ENCODE measurements at places on chromosomes 1 and 21.
A peak's percentile ranks its signal among the peaks of the same experiment; 100 is the strongest.

- no peak for DNase-seq
These were observed 46.5 kb upstream of the PRELP start for GRCh38 chr1:203428981-203429599.

DNA sequence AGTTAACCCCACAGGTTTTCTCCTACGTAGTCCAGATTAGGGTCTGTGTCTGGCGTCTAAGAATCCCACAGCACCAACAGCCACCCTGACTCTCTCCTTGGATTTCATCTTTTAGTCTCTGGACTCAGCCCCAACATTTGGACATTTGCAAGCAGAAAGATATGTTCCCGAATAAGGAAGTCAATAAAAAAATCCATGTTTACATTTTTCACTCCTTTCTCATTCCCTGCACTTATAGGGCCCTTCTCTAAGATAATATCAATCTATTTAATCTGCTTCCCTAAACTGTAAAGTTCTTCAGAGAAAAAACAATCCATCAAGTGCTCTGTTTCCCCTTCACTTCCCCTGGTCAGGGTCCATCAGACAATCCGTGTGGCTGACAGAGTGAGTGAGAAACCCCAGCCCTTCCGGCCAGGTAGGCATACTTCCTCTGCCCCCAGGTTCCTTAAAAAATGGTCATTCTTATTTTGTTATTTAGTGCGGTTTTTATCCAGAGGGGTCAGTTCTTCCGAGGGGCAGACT is 105.9 kb upstream of the CDC42BPA start:
- DNase-seq, result no peak

DNA sequence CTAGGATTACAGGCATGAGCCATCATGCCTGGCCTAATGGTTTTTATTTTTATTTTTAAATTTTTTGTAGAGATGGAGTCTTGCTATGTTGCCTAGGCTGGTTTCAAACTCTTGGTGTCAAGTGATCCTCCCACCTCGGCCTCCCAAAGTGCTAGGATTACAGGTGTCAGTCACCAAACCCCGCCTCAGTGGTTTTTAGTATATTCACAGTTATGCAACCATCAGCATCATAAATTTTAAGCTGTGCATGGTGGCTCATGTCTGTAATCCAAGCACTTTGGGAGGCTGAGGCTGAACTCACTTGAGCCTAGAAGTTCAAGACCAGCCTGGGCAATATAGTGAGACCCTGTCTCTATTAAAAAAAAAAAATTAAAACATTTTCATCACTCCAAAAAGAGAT is 28.6 kb downstream of the PIK3CD start:
- DNase-seq, result no peak

DNA sequence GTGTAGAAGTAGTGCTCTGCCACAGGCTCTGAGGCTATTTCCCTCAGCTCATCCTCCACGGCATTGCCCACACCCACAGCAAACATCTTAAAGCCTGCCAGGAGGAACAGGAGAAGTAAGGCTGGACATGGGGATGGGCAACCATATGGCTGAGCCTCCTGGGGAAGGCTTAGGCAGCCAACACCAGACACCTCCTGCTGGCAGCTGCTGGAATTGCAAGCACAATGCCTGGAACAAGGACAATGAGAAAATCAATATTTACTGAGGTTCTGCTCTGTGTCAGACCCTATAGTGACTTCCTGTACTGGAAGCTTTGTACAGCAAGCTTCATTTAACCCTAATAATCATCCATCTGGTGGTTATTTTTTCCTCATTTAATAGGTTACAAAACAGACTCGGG is 8.2 kb downstream of the MATN1 start:
- DNase-seq, result no peak

DNA sequence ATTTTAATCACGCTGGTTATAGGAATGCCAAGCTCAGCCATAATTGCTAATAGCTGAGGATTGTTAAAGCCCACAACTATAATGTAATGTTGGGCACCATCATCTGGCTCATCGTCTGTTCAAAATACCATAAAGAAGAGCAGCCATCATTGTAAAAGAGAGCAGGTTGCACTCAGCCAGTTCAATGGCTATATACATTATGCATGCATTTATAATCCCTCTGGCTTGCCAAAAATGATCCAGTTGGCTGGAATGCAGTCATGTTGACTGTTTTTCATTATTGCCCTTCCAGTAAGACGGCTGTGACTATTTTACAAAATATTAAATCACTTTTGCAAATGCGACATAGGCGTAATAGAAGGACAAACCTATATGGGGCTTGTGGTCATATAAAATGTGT is 85.3 kb downstream of the SPAG17 start:
- DNase-seq, result no peak

GRCh38 chr1:35192056-35192852 is 691 bp downstream of the SFPQ start:
- peak; percentile 91 for DNase-seq

GRCh38 chr1:24319312-24319863 is at the start of gene GRHL3:
TSS of gene GRHL3 (plus strand) at chr1:24319357. CDS start at chr1:24319552, 195 bp downstream.
- no peak for DNase-seq

- DNase-seq, result no peak
These were observed 234.7 kb downstream of the TOMM20 start for GRCh38 chr1:234893725-234894630.

DNA sequence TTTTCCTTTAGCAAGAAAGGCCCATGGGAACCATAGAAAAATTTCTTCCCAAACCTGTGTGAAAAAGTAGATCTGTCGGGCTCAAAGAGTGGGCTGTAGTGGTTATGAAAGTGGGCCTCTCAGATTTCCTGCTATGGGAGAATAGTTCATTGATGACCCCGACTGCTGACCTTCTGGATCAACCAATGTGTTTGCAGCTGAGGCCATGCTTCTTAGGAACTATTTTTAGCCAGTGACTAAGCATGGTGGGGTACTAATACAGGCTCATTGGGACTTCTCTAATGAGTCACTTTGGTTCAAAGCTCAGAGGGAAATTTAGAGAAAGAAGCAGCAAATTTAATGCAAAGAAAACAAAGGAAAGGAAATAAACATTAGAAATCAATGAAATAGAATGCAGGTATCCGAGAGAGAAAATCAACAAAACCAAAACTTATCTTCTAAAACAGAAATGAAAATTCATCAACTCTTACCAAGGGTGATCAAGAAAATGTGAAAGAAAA is 12.6 kb upstream of the PSMA5 start:
- no peak for DNase-seq

DNA sequence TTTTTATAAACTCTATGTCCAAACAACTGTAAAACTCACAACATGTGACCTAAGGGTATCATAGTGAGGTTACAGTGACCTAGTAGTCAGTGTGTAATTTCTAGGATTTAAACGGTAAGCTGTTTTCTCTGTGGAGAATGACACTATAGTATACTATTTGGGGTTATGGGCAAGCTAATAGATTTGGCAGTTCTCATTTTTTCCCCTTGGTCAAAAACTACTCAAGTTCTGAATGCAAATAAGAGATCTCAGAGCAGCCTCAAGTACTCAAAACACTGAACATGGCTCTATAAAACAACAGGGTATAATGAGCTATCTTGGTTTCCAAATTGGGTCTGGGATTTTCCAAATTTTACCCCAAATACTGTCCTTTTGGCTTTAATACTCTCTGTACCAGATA is 88.5 kb upstream of the HMCN1 start:
- no peak for DNase-seq

DNA sequence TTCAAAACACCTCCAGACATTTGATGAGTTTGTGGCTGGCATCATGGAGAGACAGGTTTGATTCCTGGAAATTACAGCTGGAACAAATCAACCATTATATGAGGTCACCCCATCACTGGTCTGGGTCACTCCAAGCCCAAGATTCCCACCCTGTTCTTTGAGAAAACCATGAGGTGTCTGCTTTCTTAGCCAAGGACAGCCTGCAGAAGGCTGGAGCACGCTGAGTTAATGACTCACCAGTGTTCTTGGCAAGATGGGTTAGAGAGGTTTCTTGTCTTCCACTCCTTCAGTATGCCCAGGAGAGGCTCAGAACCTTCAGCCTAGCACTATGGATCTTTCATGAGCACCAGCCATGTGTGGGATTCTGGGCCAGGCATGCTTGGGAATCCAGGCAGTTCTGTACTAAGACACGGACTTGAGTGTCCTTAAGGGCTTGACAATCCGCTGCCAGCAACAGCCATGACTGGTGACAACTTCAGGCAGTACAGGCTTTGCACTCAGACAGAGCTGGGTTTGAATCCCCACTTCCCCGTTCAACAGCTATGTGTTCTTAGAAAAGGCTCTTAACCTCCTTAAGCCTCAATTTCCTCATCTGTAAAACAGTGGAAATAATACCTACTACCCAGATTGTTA is 43.9 kb downstream of the GRHL3 start:
- DNase-seq, result no peak

- DNase-seq, result peak; percentile 56
These were observed 266.9 kb downstream of the ASTN1 start for GRCh38 chr1:176897350-176898236.

- no peak for DNase-seq
These were observed 2.3 kb downstream of the SLC2A5 start for GRCh38 chr1:9066945-9067807.

- DNase-seq, result no peak
These were observed 480.6 kb downstream of the CAMTA1 start for GRCh38 chr1:7265771-7266371.

DNA sequence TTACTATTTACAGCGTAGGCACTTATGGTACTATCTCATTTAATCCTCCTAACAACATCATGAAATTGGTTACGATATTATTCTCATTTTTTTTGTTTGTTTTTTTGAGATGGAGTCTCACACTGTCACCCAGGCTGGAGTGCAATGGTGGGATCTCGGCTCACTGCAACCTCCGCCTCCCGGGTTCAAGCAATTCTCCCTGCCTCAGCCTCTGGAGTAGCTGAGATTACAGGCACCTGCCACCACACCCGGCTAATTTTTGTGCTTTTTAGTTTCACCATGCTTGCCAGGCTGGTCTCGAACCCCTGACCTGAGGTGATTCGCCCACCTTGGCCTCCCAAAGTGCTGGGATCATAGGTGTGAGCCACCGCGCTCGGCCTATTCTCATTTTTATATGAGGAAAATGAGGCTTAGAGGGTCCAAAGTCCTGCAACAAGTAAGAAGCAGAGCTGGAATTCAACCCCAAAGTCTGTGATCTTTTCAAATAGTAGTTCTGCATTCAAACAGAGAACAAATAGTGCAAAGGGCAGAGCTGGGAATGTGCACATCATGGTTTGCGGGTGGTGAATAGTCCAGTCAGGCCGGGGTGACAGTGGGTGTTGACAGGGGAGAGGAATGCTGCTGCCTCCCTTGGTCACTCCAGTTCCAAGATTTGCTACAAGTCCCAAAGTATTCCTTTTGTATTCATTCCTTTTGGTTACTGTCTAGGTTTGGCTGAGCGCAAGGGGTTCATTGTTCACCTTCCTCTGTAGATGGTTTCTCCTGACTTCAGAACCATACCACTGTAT is 4.6 kb downstream of the PRUNE1 start:
- DNase-seq, result no peak

- no peak for DNase-seq
These were observed 61.9 kb downstream of the TBCE start for GRCh38 chr1:235429143-235429542.

DNA sequence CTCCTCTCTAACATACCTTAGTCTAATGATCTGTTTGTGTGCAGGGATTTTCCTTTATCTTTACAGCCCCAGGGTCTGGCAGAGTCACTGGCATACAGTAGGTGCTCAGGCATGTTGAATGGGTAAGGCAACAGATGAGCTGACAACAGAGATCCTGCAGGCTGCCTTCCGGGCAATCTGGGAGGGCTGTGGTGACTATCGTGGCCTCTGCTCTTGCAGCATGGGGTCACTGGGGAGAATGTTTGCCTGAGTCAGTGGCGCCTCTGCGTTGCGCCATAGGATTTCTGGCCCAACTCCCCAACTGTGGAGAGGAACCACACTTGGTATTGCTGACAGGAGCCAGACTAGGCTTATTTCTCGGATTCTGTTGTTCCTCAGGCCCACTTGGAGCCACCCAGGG is 93.8 kb downstream of the LAMC2 start:
- DNase-seq, result no peak

DNA sequence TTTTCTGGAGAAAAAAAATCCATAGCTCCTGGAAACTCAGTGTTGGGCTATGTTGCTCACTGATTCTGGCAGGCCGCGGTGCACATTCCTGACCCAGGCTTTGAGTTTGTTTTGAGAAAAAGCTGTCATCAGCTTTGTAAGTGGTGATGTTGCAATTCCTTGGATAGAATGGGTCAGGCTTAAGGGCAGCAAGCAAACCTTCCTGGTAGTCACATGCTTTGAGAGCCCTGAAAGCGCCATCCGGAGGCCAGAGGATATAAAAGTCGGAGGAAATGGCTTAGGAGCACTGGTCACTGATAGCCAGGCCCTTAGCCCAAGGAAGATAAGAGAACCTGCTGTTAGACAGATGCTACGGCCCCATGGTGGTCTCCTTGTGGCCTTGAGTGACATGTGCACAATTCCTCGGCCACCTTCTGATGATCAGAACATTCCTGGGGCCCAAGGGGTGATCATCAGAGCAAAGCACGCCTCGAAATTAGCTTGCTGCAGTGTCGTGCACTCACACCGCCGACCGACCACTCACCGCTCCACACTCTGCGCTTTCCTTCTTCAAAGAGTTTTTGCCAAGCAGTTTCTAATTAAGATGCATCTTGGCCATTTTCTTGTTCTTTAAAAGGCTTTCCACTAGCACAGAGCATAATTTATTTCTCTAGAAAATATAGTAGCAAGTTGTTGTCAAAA is 78.6 kb downstream of the MAN1C1 start:
- peak; percentile 90 for DNase-seq

DNA sequence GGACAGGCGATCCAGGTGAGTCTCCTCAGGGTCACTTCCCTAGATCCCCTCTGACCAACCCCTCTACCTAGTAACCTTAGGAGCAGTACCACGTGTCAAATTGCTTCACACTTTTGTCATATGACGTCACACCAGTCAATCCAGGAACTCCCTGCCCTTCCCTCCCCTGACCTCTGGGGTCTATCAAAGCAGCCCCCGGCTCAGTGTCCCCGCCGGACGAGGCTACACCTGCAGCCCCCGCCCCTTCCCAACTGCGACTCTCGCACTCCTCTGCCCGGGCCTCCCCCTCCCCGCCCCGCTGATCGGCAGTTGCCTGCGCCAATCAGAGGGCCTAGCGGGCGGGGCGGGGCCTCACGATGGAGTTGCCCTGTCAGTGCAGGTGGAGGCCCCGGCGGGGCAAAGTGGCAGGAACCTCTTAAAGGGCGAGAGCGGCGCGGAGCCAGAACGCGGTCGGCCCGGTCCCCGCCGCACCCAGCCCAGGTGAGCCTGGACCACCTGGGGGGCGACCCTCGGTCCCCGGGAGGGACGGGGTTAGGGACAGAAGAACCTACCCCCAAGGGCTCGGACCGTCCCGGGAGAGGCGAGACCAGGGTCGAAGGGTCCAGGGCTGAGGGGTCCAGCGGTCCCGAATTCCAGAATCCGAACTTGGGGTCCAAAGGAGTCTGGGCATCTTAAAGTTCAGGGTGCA is 27.5 kb upstream of the EPB41 start:
- DNase-seq, result peak; percentile 91

- no peak for DNase-seq
These were observed 24.7 kb downstream of the SLC35A3 start for GRCh38 chr1:99994496-99994895.

DNA sequence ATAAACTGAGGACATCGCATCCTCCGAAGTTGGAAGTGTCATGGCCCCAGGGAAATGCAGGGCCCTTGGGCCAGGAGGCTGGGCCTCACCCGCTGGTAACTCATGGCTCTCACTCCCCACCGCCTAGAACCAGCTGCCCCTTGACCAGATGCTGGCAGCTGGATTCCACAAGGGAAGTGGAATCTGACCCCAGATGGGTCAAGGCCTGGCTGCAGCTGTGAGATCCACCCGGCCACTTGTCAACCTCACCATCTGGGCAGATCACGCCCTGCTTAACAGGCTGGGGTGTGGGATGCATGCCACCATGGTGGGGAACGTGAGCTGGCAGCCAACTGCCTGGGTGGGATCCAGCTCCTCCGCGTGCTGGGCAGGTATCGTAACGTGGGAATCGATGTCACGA is 25.5 kb downstream of the KCNAB2 start:
- no peak for DNase-seq

Data from coronary artery (tissue), 2 donors.